Osteoblast (primary cell): ENCODE measurements at places on chromosomes 6 and 20. TPM values are rescaled to one million over a fixed set of nuclear protein-coding genes. Genes with fewer than 3 reads are reported as not detected.
A peak's percentile ranks its signal among the peaks of the same experiment; 100 is the strongest.

- DNase-seq: no peak
Observed at GRCh38 chr6:16064671-16065072, 64.2 kb upstream of the MYLIP start.

Gene CDH4
- 1.1 and 1.8 TPM in 2 replicates for total RNA-seq

- DNase-seq: peak; percentile 76
Observed at GRCh38 chr20:54566031-54566688, 90.8 kb downstream of the DOK5 start.

GRCh38 chr6:6492675-6493074 lies 95.8 kb upstream of the LY86 start:
- no peak for DNase-seq

Gene TTK
- 4.0 and 4.4 TPM in 2 replicates for total RNA-seq

Gene RCAN2
- total RNA-seq: 14.1 and 15.6 TPM in 2 replicates

Gene MYO6
- 15.2 and 16.8 TPM in 2 replicates for total RNA-seq

- DNase-seq: no peak
Observed at GRCh38 chr20:47252879-47253307, 103.6 kb downstream of the ZMYND8 start.

Gene FILIP1
- under 0.01 and 0.29 TPM in 2 replicates for total RNA-seq

GRCh38 chr20:48278961-48279481 lies 493.7 kb upstream of the SULF2 start:
- DNase-seq: no peak

DNA sequence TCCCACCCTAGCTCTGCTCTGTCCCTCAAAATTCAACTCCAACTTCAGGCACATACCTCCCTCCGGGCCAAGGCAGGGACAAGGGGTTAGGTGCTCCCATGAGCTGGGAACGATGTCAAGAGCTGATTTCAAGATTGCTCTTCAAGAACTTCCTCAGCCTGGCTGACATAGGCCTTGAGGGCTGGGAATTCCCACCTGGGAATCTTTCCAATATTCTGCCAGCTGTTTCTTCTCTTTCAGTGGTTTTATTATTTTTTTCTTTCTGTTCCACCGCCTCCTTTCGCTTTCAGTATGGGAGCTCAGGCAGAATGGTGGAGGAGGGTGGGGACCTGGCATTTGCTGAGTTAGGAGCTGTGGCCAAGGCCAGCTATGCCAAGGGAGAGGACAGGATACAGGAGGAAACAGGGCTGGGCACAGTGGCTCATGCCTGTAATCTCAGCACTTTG lies 33.7 kb downstream of the SRSF3 start:
- peak; percentile 85 for DNase-seq

DNA sequence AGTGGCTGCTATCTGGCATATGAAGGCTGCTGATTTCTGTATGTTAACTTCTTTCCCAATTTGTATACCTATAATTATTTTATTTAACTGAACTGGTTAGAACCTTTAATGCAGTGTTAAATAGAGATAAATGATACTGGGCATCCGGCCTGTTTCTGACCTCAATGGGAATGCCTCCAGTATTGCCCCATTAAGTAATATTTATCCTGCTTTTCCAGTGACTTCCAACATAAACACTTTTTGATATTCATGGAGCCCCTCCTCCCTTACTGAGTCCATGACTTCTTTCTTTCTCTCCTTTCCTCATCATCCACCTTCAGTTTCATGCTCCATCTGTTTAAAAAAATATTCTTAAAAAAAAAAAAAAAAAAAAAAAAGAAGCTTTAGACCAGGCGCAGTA lies 8.8 kb downstream of the TRIM27 start:
- DNase-seq: no peak

Gene TP53RK
- total RNA-seq: 18.0 and 21.0 TPM in 2 replicates

Gene EDN3
- not detected in 2 replicates for total RNA-seq

Gene UBD
- not detected in 2 replicates for total RNA-seq

- no peak for DNase-seq
Observed at GRCh38 chr6:54111341-54112045, at the start of gene MLIP. TSS of gene MLIP (plus strand) at chr6:54111443. CDS start at chr6:54111480, 37 bp downstream.

DNA sequence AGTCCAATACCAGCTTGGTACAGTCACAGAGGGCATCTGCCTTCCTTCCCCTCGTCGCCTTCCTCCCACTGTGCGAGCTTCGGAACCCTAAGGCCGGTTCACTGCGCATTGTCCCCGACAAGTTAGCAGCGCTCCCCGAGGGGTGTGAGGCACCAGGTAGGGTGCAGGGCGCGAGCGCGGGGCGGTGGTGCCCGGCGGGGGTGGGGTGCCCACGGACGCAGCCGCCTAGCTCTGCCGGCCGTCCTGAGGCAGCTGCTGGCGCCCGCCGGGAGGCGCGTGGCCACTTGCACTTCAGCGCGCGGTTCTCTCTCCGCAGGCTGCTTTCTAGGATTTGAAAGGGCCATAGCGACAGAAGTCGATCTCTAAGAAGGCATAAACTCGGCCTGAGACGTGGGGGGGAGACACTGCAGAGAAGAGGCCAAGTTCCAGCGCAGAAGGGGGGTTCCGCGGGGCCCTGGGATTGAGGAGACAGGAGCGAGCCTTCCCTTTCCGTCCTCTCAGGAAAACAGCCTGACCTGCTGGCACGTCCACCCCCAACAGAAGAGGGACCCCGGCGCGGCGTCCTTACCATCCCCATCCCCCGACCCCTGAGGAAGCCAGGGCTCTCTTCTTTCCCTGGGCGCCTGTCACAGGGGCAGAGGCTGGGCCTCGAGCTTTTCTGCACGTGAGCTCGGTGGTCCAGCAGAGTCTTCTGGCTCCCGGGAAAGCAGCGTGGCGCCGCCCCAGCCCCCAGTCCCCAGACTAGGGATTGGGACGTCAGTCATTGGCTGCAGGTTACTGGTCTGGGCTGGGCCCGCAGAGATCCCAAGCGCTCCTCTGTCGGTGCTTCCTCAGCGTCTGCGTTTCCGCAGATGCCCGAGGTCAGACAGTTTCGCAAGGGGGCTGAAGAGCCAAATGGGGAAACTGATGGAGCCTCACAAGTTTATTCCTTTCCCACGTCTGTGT lies 15.6 kb upstream of the PRDM13 start:
- DNase-seq: no peak

- DNase-seq: peak; percentile 91
Observed at GRCh38 chr20:561437-562231, 18.0 kb upstream of the CSNK2A1 start.

DNA sequence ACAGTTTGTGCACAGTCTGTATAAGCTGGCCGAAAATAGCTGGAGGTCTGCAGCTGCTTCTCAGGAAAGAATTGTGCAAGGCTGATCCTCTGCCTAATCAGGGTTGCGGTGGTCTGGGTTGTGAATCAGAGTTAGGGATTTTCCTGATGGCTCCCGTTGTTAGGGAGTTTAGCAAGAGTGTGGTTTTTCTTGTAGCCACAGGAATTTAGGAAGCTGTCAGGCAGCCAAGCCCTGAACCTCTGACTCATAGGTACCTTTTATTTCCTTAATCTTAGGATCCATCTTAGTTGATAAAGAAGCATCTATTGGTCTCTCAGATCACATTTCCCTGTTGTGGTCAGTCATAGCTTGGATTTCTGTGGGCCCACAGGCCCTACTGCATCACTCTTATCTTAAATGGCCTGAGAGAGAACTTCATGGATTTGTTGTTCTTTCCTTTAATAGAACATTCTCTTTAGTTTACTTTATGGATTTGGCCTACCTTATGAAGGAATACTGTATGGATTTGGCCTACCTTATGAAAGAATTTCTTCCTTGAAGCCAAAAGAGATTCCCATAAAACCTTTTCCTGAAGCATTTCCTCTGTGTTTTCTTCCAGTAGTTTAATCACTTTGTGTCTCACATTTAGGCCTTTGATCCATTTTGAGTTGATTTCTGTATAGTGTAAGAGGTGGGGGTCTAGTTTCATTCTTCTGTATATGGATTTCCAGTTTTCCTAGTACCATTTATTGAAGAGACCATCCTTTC lies 10.3 kb downstream of the KIF25 start:
- peak; percentile 81 for DNase-seq

DNA sequence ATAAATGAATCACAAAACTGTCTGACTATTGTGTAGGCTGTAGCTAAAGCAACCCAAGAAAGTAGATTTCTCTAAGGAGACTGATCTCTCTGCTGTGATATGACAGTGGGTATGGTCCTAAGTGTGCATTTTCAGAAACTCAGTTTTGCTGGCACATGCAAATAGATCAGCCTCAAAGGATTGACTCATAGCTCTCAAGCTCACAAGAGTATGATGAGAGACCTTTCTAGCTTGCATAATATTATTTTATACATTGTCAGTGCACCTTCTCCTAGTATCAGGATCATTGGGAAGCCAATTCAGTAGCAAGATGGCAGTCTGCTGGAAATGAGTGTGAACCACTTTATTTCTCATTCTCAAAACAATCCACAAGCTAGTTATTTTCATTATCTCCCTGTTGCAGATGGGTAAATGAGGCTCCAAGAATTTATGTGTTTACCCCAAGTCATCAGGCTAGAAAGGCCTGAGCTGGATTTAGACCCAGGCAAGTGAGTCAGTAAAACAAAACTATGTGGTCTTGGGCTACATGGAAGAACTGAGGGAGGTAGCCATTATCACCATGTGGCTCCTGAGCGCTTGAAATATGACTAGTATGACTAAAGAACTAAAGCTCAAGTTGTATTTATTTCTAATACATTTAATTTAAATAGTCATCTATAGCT lies 27.9 kb upstream of the PLCB4 start:
- DNase-seq: no peak

DNA sequence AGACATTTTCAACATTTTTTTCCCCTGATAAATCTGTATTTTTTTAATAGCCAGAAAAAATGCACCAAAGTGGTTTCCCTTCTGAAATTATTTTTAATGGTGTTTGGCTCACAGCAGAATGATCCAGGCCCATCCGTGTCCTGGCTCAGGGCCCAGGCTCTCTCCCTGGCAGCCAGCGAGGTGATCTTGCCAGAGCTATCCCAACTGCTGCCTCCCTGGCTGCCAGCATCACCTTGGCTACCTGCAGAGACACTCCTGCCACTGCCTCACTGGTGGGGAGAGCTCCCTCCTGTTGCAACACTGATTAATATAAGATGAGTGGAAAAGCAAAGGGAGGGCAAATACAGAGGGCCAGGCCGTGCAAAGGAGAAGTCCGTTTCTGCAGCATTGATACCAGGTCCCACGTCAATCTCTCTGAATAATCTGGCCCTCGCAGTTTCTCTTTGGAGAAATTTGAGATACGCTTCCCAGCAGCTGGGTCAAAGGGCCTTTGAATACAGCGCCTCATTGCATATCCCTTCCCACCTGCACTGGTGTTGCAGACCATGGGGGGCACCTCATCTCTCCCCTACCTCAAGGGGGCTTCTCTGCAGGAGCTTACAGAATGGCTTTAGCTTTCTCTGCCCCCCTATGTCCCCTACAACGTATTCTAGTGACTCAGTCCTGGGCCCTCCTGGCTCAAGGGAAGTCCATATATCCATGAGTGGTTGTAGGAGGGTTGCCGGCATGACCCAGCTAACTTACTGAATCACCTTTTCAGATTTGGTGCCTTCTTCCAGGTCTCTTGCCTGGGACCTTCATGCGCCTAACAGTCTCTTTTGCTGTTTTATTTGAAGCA lies 12.8 kb upstream of the DSTN start:
- peak; percentile 21 for DNase-seq

DNA sequence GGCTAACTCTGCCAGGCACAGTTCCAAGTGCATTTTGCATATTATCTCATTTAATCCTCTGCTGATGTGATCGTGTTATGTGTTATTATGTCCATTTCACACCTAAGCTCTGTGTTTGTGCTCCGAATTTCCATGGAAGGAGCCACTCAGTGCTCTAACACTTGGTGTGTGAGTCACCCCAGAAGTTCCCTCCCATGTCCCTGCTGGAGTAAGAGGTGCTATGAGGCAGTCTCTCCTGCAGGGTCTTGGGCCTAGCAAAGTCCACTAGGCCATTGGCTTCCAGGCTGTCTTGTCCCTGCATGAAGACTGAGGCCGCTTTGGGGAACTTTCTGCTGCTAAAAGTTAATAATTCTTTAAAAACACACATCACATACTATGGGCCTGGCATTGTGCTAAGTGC lies 405.9 kb upstream of the SULF2 start:
- no peak for DNase-seq

GRCh38 chr20:4193069-4193452 lies 177.7 kb upstream of the RNF24 start:
- DNase-seq: peak; percentile 65

Gene SNTA1
- 27.1 and 27.5 TPM in 2 replicates for total RNA-seq

Gene NTSR1
- not detected in 2 replicates for total RNA-seq

Gene IRF4
- under 0.01 TPM in 2 replicates for total RNA-seq

Gene TFAP2D
- not detected in 2 replicates for total RNA-seq

Gene HRH3
- total RNA-seq: not detected in 2 replicates

Gene SPEF1
- under 0.01 TPM in 1 of 2 replicates, not detected in the other for total RNA-seq

- DNase-seq: peak; percentile 79
Observed at GRCh38 chr6:21800948-21801438, 207.4 kb downstream of the SOX4 start.

DNA sequence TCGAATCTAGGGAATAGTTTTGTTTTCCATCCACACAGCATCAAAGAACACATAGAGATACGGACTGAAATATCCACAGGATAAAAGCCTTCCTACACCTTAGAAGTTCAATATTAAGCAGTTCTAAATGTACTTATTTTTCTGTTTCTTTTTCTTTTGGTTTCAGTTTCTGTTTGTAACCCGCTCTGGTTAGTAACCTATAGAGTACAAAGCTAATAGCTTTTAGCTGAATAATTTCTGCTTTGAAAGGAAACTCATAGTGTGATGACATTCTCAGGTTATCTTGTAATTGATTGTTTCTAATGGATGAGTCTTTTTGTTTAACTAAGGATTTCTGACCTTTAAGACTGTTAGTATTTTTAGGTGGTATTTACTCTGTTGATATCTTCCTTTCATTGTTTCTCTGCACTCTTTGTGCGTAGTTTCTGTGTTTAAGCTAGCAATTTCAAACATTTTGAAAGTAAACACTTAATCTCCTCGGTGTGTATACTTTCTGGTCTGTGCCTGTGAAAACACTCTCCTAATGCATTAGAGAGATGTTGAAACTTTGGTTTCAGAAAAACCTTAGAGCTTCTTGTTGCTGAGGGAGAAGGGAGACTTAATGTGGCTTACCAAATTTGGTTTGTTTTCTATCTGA lies 385.5 kb downstream of the HDGFL1 start:
- DNase-seq: no peak

DNA sequence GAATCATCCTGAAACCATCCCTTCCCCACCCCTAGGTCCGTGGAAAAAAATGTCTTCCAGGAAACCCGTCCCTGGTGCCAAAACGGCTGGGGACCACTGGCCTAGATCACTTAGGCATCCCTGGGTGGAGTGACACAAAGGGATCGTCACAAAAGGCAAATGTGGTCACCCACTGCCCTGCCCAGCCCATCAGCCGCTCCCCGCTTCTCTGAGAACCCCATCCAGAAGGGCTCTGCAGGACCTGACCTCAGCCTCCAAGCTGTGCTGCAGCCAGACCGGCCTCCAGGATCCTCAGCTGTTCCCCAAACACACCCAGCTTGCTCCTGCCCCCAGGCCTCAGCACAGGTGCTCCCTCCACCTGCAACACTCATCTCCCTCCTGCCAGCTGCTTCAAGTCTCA lies 61.6 kb downstream of the PREX1 start:
- DNase-seq: no peak

GRCh38 chr6:35128042-35128441 lies 13.1 kb downstream of the TCP11 start:
- DNase-seq: no peak
